Muscle of leg (tissue), 16 donors: ENCODE measurements at places on chromosomes 16 and 17. TPM values are rescaled to one million over a fixed set of nuclear protein-coding genes. Genes with fewer than 3 reads are reported as not detected.

DNA sequence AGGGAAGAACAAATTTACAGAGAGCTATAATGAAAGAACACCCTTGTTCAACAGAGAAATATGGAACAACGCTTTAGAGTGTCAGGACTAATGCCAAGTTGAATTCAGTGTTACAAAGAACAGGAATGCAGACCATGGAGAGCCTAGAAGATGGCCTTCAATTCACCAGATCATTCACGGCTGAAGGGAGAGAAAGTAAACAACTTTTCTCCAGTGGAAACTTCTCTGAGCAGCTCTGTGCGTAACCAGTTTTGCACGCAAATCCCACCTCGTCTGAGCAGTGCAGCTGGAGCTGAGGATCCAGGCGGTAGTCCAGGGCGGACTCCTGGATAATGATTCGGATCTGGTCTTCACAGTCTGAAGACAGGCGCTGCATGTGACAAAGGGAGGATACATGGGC, 40.5 kb upstream of the CLEC18B start:
- no peaks in the 10 kb centered on the region for H3K4me1 ChIP-seq
- DNase-seq = no peak
- no peak overlapping the region for H3K4me3 ChIP-seq
- H3K36me3 ChIP-seq = peaks cover 82% of the 10 kb centered on the region

- no peak overlapping the region for H3K27ac ChIP-seq
- no peaks in the 10 kb centered on the region for H3K27me3 ChIP-seq
- no peaks in the 10 kb centered on the region for H3K4me1 ChIP-seq
- H3K36me3 ChIP-seq = no peaks in the 10 kb centered on the region
Measured at GRCh38 chr17:65627891-65628643, 66.6 kb upstream of the AXIN2 start.

- no peaks in the 10 kb centered on the region for H3K4me1 ChIP-seq
- H3K4me3 ChIP-seq = no peak overlapping the region
- H3K27me3 ChIP-seq = no peaks in the 10 kb centered on the region
- H3K36me3 ChIP-seq = no peaks in the 10 kb centered on the region
Measured at GRCh38 chr17:55518510-55518909, 7.3 kb upstream of the SMIM36 start.

Gene SMIM36
- not detected for total RNA-seq

DNA sequence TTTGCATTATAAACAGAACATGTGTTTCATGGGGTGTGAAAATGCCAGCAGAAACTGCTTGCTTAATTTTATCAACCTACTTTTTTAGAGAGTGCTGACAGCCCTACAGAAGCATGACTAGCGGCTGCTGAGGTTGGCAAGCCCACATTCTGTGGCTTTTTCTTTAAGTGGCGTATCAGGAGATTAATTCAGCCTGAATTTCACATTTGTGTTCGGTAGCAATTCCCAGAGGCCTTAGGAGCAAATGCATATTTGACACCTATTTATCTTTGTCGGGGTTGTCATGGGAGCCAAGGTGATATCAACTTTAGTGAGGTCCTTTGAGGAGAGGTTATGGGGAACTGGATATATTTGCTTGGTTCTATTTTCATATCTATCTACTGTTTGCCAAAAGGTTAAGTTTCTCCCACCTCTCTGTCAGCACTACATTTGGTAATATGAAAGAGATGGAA, 140.9 kb downstream of the KCNJ2 start:
- no peak overlapping the region for H3K4me3 ChIP-seq
- peaks cover 10% of the 10 kb centered on the region for H3K4me1 ChIP-seq
- H3K27me3 ChIP-seq = no peaks in the 10 kb centered on the region
- H3K27ac ChIP-seq = no peak overlapping the region
- peak; percentile 51 for DNase-seq

Gene TOM1L2
- 18.5 TPM for total RNA-seq

GRCh38 chr17:9115214-9116191, 94.2 kb downstream of the NTN1 start:
- H3K36me3 ChIP-seq = no peaks in the 10 kb centered on the region
- H3K4me1 ChIP-seq = peaks cover 10% of the 10 kb centered on the region
- peak; percentile 90 for DNase-seq
- peaks cover 11% of the 10 kb centered on the region for H3K27me3 ChIP-seq

DNA sequence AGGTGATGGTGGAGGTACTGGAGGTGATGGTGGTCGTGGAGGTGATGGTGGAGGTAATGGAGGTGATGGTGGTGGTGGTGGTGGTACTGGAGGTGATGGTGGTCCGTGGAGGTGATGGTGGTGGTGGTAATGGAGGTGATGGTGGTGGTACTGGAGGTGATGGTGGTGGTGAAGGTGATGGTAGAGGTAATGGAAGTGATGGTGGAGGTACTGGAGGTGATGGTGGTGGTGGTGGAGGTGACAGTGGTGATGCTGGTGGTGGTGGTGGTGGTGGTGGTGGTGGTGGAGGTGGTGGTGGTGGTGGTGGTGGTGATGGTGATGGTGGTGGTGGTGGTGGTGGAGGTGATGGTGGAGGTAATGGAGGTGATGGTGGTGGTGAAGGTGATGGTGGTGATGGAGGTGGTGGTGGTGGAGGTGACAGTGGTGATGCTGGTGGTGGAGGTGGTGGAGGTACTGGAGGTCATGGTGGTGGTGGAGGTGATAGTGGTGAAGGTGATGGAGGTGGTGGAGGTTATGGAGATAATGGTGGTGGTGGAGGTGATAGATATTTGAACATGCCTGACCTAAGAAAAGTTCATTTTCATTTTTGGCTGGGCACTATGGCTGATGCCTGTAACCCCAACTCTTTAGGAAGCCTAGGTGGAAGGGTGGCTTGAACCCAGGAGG, 55.0 kb downstream of the RNF213 start:
- H3K27ac ChIP-seq = no peak overlapping the region
- no peak overlapping the region for H3K4me3 ChIP-seq
- DNase-seq = no peak
- no peaks in the 10 kb centered on the region for H3K27me3 ChIP-seq
- H3K36me3 ChIP-seq = peaks cover 71% of the 10 kb centered on the region
- no peaks in the 10 kb centered on the region for H3K4me1 ChIP-seq

- H3K4me1 ChIP-seq = no peaks in the 10 kb centered on the region
- peaks cover 5% of the 10 kb centered on the region for H3K36me3 ChIP-seq
- no peak for DNase-seq
- no peak overlapping the region for H3K27ac ChIP-seq
- no peaks in the 10 kb centered on the region for H3K27me3 ChIP-seq
Measured at GRCh38 chr16:53864819-53865493, 161.0 kb downstream of the FTO start.

Gene C1QL1
- 5.3 TPM for total RNA-seq

Gene TNK1
- total RNA-seq = 0.31 TPM

Gene MYO1D
- 4.2 TPM for total RNA-seq

DNA sequence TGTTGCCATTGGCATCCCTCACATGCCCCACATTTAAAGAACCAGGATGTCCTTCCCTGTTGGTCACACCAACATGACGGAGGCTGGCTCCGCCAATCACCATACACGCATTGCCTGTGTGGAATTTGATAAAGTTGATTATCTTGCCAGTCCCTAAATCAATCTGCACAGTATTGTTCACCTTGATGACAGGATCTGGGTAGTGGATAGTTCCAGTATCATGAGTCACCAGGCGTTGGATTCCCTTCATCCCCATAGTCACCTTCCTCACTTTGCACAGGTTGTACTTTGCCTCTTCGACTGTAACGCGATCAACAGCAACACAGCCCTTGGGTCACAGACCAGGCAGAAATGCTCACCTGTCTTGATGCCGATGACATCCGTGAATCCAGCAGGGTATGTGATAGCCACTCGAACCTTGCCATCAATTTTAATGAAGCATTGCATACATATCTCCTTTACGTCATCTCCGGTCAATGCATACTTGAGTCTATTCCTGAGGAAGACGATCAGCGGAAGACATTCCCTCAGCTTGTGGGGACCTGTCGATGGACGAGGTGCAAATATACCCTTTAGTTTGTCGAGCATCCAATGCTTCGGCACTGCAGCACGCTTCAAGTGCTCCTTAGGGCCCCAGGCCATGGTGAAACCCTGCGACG, 14.2 kb downstream of the CTRB2 start:
- no peaks in the 10 kb centered on the region for H3K4me1 ChIP-seq
- H3K27me3 ChIP-seq = peaks cover 14% of the 10 kb centered on the region
- H3K4me3 ChIP-seq = no peak overlapping the region
- no peak for DNase-seq
- no peaks in the 10 kb centered on the region for H3K36me3 ChIP-seq

Gene C16orf96
- 0.53 TPM for total RNA-seq

- H3K27me3 ChIP-seq = peaks cover 4% of the 10 kb centered on the region
- no peak overlapping the region for H3K27ac ChIP-seq
- peak; percentile 65 for DNase-seq
- H3K36me3 ChIP-seq = no peaks in the 10 kb centered on the region
- H3K4me3 ChIP-seq = no peak overlapping the region
Measured at GRCh38 chr16:4288148-4288921, 15.5 kb upstream of the TFAP4 start.

Gene NUDT7
- total RNA-seq = 4.3 TPM

- H3K4me3 ChIP-seq = no peak overlapping the region
- DNase-seq = peak; percentile 27
- H3K36me3 ChIP-seq = peaks cover 2% of the 10 kb centered on the region
- H3K27ac ChIP-seq = no peak overlapping the region
- peaks cover 9% of the 10 kb centered on the region for H3K4me1 ChIP-seq
- H3K27me3 ChIP-seq = no peaks in the 10 kb centered on the region
Measured at GRCh38 chr17:41932816-41933389, 2.5 kb downstream of the ODAD4 start.

DNA sequence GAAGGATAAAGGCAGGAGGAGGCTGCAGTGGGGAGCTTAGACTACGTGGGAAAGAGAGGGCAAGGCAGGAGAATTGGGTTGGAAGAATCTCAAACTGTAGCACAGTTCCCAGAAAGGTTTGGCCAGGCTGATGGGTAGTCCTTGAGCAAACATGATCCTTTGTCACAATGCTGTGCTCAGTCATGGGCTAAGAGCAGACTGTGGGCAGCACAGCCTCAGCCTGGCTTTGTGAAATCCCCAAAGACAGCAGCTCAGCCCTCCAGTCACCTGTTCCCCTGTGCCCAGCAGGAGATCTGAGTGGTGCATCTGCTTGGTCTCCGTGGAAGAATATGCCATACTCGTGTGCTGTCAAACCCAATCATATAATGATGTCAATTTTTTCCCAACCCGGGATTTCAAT, 10.6 kb upstream of the ENGASE start:
- no peaks in the 10 kb centered on the region for H3K27me3 ChIP-seq
- no peak overlapping the region for H3K27ac ChIP-seq
- no peaks in the 10 kb centered on the region for H3K4me1 ChIP-seq
- no peaks in the 10 kb centered on the region for H3K36me3 ChIP-seq
- H3K4me3 ChIP-seq = no peak overlapping the region
- DNase-seq = no peak

- no peaks in the 10 kb centered on the region for H3K4me1 ChIP-seq
- no peak overlapping the region for H3K4me3 ChIP-seq
- no peaks in the 10 kb centered on the region for H3K36me3 ChIP-seq
- no peaks in the 10 kb centered on the region for H3K27me3 ChIP-seq
- no peak overlapping the region for H3K27ac ChIP-seq
Measured at GRCh38 chr16:10419701-10420100, 33.8 kb downstream of the ATF7IP2 start.

Gene MT3
- total RNA-seq = 12.6 TPM

Gene PLEKHH3
- total RNA-seq = 44.1 TPM

DNA sequence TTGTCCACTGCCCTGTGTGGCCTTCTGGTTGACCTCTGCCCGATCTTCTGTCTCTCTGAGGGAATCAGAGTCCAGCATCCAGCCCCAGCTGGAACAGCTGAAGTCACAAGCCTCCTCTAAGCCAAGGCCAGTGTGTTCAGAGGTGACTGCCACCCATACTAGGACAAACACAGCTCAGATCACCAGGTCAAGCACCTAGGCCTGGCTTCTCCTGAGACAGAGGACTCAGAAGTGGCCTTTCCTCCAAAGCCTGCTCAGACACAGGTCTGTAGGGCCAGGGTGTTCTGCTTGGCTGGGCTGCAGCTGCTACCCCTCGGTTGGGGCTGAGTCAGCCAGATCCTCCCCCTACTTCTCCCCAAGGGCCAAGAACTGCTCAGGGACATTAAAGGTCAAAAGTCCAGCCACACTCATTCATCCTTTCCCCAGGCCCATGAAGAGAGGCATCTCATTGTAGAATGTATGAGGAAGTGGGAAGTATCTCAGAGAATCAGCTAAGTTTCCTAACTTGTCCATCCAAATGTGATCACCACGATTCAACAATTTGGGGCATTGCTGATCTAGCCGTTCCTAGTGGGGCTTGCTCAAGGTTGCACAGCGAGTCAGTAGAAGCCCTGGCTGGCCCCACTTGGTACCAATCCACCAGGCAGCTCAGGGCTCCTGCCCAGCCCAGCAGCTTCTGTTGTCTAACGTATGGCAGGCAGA, 7.6 kb downstream of the SLC46A1 start:
- no peak overlapping the region for H3K27ac ChIP-seq
- H3K36me3 ChIP-seq = peaks cover 59% of the 10 kb centered on the region
- no peak for DNase-seq
- no peaks in the 10 kb centered on the region for H3K27me3 ChIP-seq

DNA sequence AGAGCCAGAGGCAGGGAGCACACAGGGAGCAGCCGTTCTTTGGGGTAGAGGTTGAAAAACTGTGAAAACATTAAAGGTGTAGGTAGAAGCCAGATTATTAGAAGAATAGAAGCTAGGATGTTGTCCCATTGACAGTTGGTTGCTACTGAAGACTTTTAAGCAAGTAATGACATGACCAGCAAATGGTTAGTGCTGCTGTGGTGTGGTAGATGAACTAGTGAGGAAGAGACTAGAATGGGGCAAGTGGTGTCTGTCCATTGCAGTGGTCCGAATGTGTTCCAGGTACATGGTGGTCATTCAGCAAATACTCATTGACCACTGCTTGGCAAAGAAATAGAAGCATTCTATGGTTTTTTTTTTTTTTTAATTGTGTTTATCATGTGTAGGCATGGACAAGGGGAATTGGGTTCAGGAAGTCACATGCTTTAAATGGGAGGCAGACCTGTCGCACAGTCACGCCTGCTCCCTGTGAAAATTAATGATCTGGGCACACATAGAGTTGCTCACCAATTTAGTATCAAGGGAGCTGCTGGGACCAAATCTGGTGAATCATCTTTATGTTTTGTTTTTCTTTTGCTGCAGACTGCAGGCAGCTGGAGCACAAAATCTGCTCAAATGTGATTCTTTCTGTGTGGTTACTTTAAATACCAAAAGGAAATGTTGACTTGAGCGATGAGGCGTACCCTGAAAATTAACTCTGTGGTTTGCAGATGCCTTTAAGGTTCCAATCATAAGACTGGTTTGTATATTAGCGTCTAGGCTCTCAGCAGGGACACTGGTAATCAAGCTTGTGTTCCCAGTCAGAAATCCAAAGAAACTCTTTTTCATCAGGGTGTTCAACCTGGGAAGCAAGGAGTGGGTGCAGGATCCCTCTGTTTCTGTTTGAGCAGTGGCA, 30.7 kb downstream of the YPEL2 start:
- no peak for DNase-seq
- H3K27me3 ChIP-seq = no peaks in the 10 kb centered on the region
- H3K4me1 ChIP-seq = peaks cover 28% of the 10 kb centered on the region
- H3K4me3 ChIP-seq = no peak overlapping the region
- H3K27ac ChIP-seq = no peak overlapping the region
- H3K36me3 ChIP-seq = peaks cover 5% of the 10 kb centered on the region

DNA sequence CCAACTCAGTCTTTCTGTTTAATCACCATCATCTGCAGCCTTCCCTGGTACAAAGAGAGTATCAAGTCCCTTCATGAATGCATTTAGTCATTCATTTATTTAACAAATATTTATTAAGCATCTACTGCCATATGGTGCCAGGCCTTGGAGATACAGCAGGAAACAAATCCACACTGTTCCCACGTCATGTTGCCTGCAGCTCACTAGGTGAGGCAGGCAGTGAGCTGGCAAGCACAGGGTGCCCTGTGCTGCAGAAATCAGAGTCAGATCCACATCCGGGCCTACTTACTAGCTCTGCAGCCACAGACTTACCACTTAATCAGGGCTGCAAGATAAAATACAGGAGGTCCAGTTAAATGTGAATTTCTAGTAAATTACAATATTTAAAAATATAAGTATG, 38.5 kb upstream of the CES5A start:
- no peaks in the 10 kb centered on the region for H3K36me3 ChIP-seq
- DNase-seq = no peak
- no peaks in the 10 kb centered on the region for H3K4me1 ChIP-seq
- no peak overlapping the region for H3K4me3 ChIP-seq
- no peaks in the 10 kb centered on the region for H3K27me3 ChIP-seq

Gene SLC35G6
- not detected for total RNA-seq
